ENCODE measurements at places on chromosomes 16 and 17.
A peak's percentile ranks its signal among the peaks of the same experiment; 100 is the strongest.

DNA sequence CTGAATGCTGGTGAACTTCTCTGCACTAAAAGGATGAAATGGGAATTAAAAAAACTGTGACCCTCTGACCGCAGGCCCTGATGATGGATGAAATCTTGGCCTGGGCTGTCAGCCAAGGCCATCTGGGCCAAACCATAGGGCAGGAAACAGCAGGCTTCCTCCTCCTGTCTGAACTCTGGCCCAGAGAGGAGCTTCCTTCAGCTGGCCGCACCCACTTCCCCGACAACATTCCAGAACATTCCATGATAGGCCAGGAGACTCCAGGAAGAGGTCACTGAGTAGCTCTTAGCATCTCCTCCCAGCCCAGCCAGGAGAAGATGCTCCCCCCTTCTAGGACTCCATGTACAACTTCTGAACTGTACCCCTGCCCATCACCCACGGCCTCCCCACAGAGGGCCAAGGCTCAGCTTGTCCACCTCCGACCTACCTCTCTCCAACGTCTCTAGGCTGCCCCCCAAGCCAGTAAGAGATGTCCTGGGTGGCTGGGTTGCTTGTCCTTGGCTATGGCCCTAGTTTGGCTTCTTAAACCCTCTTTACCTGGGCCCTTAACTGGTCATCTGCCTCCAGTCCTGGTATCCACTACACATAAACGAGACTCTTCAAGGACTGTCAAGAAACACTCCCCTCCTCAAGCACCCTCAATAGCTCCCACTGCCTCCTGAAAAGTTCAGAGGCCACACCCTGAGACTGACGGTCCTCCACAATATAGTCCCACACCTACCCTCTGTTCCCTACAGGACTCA, 1.7 kb downstream of the RPH3AL start:
- DNase-seq, result peak; percentile 46

DNA sequence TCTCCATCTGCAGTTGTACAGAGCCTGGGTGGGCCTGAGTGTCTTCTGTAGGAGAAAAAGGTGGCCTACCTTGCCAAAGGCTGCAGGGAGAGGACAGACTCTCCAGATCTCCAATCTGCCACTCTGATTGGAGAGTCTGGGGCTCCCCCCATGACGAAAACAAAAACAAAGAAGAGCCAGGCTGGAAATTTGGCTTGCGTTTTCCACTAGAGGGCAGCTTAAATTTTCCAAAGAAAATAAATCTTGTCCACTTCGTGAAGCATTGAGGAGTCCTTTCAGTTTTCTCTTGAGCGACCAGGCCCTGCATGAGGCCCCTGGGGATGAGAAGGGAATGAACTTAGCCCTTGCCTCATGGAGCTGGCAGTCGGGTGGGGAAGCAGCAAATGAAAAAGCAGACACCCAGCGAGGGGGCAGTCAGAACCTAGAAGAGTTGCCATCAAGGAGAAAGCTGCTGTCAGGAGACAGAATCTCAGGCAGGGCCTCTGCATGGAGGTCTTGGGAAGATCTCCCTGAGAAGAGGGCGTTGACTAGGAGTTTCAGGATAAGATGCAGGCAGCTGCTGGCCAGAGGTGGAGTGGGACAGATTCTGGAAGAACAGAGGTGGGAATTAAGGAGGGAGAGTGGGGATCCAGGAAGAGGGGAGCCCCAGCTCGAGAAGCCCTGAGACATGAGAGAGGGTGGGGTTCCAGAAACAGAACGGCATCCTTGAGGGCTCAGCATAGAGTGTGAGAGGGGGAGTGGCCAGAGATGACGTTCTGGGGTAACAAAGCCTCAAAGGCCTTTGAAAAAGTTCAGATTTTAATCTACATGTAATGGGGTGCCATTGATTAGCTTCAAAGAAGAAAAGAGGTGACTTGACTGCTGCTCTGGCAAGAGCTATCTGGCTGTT, 8.4 kb upstream of the SHCBP1 start:
- DNase-seq, result peak; percentile 67

DNA sequence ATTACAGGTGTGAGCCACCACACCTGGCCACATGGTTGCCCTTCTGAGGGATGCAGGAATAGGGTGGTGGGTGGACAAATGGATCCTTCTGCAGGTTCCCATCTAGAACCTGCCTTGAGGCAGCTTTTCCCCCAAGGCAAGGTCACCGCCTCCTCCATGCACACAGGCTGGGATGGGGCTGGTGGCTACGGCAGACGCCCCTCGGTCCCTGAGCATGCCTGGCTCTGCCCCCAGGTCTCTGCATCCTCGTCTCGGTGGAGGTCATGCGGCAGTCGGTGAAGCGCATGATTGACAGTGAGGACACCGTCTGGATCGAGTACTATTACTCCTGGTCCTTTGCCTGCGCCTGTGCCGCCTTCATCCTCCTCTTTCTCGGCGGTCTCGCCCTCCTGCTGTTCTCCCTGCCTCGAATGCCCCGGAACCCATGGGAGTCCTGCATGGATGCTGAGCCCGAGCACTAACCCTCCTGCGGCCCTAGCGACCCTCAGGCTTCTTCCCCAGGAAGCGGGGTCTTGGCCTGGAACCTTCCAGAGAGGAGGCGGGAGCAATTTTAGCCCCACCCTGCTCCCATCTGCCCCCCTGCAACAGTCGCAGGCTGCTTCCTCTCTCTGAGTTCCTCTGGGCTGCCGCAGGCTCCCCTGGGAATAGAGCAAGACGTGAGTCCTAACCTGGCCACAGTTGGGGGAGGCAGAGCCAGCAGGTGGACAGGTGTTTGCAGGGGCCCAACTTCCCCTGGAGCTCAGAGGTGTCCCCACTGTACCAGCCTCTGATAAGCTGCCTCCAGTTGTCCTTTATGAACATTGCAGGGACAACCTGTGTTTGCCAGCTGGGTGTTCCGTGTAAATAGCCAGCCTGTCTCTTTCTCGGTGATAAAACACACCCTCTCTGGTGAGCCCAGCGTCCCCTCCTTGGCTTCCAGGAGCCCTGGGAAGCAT, 11.7 kb downstream of the CACNG1 start:
- DNase-seq, result no peak

DNA sequence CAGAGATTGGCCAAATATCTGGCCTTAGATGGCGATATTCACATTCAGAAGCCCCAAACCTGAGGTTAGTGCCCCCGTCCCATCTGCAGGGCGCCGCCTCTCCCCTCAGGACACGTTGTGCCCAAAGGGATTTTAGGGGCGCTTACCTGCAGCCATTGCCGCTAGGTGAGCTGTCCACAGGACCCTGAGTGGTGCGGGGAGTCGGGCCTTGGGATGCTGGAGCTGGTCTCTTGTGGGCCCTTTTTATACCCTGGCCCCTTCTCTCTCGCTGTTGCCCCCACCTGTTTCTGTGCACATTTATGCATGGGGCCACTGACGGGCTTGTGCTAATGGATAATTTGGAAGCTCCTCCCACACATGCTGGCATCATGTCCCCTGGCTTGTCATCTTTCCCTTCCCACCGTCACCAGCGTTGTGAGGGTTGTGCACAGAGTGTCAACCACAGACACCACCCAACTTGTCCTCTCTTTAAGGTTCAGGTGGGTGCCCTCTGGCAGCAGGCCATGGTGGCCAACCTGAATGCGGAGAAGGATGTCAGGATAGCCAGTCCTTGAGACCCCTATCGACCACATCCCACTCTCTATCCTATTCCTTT, at the start of gene CSHL1:
Gene CSHL1, minus strand, starts transcription at position 218 of the 595 bp plus-strand sequence. Its CDS starts 62 bp downstream, at position 156.
- DNase-seq, result no peak

GRCh38 chr16:11196286-11196828, 59.6 kb downstream of the SOCS1 start:
- DNase-seq, result peak; percentile 38

- DNase-seq, result no peak
These were observed 116.6 kb downstream of the IRF8 start for GRCh38 chr16:86015606-86016005.

- DNase-seq, result no peak
These were observed 9.1 kb downstream of the RMI2 start for GRCh38 chr16:11354407-11354732.

GRCh38 chr16:58009856-58010416, 8.7 kb downstream of the USB1 start:
- DNase-seq, result no peak

DNA sequence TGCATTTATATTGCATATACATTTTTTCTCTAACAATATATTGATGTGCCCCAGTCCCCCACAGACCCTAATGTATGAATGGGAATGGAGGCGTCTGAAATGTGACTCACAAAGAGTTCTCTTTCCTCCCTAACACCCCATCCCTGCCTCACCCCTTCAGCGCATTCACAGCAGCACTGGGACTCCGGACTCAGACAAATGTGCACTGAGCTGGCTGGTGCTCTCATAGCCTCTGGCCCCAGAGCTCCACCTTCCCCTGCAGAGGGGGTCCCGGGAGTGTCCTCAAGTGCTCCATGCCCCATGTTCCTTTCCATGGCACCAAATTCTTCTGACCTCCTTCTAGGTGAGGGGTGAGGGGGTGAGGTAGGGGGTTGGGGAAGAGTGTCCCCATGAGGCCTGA, 20.6 kb downstream of the NPTX1 start:
- DNase-seq, result peak; percentile 29

- peak; percentile 7 for DNase-seq
These were observed 208.3 kb downstream of the RGS9 start for GRCh38 chr17:65345261-65346005.

Measured in EL (cell line).